ENCODE measurements at places on chromosomes 2 and 18. TPM values are rescaled to one million over a fixed set of nuclear protein-coding genes. Genes with fewer than 3 reads are reported as not detected.

DNA sequence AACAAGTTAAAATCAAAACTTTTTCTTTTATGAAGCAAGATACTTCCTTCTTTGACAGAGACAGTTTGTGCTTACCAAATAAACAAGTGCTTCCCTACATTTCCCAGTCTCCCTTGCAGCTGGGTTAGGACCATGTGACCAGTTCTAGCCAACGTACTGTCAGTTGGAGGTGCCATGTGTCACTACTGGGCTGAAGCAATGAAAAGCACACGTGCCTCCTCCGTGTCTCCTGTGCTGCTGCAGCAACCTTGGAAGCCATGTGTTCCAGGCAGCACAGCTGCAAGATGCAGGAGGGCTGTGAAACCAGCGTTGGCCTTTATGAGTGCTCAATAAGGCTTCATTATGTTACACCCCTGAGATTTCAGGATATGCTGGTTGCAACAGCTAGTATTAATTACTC is 93.2 kb downstream of the DHRS9 start:
- no peak overlapping the region for H3K27ac ChIP-seq
- no peak for DNase-seq
- H3K27me3 ChIP-seq = peaks cover under 1% of the 10 kb centered on the region
- H3K36me3 ChIP-seq = no peaks in the 10 kb centered on the region
- no peak overlapping the region for H3K4me3 ChIP-seq

DNA sequence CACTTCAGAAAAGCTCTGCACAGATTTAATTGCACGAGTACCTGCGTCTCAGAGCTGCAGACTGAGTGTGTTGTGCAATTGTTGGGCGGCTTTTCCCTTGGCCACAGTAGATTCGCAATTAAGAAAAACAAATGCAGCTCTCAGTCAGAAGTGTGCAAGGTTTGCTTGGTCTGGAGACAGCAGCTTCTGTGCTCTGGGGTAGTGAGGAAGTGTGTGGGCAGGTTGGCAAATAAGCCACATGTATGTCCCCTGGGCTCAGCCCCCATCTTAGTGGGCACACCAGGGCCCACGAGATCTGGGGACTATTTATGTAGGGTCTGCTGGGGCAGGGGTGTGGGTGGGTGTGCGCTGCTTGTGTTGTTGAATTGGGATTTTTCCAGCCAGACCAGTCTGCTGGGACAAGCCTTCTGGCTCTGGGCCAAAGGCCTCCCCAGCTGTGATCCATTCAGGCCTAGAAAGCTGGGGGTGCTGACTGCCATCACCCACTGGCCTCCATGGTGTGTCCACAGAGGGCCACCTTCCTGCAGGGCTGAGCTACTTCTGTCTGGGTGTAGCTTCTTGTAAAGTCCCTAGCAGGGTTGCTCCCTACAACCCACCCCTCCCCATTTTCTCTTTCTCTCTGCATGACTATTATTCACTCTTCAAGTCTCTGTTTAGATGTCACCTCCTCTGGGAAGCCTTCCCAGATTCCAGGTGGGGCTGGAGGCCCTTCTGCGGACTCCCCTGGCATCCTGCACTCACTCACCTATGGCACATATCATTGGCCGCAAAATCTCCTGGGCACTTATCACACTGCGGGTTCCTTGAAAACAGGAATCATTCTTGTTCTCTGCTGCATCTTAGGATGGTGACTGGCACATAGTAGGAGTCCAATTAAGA is 67.8 kb downstream of the ODC1 start:
- H3K27ac ChIP-seq = no peak overlapping the region
- no peaks in the 10 kb centered on the region for H3K27me3 ChIP-seq
- DNase-seq = no peak
- H3K4me3 ChIP-seq = no peak overlapping the region

The SCRN3 gene
- total RNA-seq = 54.4 TPM

The SPATA3 gene
- total RNA-seq = not detected

The MC5R gene
- total RNA-seq = not detected

The PXDN gene
- 36.4 TPM for total RNA-seq

The SERPINB2 gene
- total RNA-seq = 0.27 TPM

The ITGA6 gene
- total RNA-seq = 50.6 TPM
